H9 (cell line): ENCODE measurements at places on chromosomes 6 and 20.

DNA sequence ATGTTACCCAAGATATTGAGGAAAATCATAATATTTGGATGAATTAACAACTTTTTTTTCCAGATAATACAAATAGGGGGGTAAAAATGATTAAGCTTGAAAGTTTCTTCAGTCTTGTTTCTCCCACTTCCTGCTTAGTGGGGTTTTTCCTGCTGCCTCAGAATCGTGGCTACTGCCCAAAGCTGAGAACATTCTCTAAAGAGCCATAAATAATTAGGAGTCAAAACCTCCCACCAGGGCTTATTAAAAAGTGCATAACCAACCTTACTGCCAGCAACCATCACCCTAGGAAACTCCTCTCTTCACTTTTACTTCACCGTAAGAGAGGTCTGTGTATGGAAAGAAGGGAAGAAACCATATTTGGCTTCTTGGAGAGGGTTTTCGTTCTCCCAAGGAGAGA, 9.0 kb upstream of the LCA5 start:
- no peak for DNase-seq

GRCh38 chr20:25223179-25223661, 24.7 kb upstream of the PYGB start:
- DNase-seq = peak; percentile 69

DNA sequence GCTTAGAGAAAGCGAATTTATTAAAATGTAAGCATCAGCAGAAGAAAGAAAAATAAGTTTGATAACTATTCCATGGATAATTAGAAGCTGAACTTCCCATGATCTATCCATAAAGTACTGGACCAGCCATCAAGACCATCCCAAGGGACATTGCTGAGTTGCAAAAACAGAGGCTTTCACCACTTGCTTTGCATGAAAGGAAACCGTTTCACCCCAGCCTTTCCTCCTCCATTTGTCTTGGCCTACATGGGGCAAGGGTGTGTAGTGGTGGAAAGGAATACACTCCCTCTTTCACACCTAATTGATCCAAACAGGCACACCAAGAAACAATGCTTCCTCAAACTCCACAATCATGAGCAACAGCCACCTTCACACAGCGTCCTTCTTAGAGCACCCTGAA, 10.4 kb downstream of the HIVEP2 start:
- DNase-seq = no peak

- DNase-seq = no peak
These were observed 131.2 kb upstream of the TSHZ2 start for GRCh38 chr20:52841003-52841402.

DNA sequence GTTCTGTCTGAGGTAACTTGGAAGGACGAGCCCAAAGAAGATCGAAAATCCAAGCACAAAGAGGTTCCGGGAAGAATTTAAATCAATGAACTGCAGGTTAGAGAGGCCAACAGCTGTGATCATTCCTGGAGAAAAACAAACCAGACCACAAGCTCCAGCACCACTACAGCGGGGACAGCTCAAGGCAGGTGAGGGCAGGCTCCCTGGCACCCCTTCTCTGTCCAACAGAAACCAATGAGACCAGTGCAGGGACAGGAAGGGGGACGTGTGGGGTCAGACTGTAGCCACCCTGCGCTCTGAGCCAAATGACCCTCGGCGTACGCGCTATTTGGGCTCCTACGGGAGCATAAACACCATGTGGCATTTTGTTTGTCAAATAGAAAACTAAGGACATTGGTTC, 139.3 kb downstream of the SLC23A2 start:
- DNase-seq = no peak

GRCh38 chr20:38231531-38232121, 28.9 kb downstream of the KIAA1755 start:
- DNase-seq = no peak

GRCh38 chr6:78909391-78909790, 42.0 kb downstream of the IRAK1BP1 start:
- DNase-seq = no peak

GRCh38 chr20:63590218-63591146, 16.4 kb upstream of the HELZ2 start:
- DNase-seq = no peak

GRCh38 chr6:20746805-20747558, 212.7 kb downstream of the CDKAL1 start:
- no peak for DNase-seq
